GM23338 (cell line): ENCODE measurements at places on chromosomes 12 and 14. TPM values are rescaled to one million over a fixed set of nuclear protein-coding genes. Genes with fewer than 3 reads are reported as not detected.

HPD gene
- total RNA-seq = not detected in 2 replicates

RFLNA gene
- 16.2 and 20.4 TPM in 2 replicates for total RNA-seq

CCDC85C gene
- total RNA-seq = 24.9 and 26.8 TPM in 2 replicates

PHETA1 gene
- 12.9 and 15.4 TPM in 2 replicates for total RNA-seq

CPNE6 gene
- not detected in 2 replicates for total RNA-seq

RNASE1 gene
- total RNA-seq = 0.56 TPM in 1 of 2 replicates, not detected in the other

MYF5 gene
- not detected in 2 replicates for total RNA-seq

- H3K27ac ChIP-seq = no peak overlapping the region
- H3K4me3 ChIP-seq = no peak overlapping the region
- H3K36me3 ChIP-seq = no peaks in the 10 kb centered on the region
- no peak for DNase-seq
- no peaks in the 10 kb centered on the region for H3K27me3 ChIP-seq
Observed at GRCh38 chr12:125222876-125223275, 157.6 kb downstream of the AACS start.

GRCh38 chr12:19553175-19553574, 113.9 kb downstream of the AEBP2 start:
- H3K4me3 ChIP-seq = no peak overlapping the region
- H3K27ac ChIP-seq = no peak overlapping the region
- no peak for DNase-seq
- no peaks in the 10 kb centered on the region for H3K27me3 ChIP-seq
- no peaks in the 10 kb centered on the region for H3K36me3 ChIP-seq
- H3K4me1 ChIP-seq = no peaks in the 10 kb centered on the region

DNA sequence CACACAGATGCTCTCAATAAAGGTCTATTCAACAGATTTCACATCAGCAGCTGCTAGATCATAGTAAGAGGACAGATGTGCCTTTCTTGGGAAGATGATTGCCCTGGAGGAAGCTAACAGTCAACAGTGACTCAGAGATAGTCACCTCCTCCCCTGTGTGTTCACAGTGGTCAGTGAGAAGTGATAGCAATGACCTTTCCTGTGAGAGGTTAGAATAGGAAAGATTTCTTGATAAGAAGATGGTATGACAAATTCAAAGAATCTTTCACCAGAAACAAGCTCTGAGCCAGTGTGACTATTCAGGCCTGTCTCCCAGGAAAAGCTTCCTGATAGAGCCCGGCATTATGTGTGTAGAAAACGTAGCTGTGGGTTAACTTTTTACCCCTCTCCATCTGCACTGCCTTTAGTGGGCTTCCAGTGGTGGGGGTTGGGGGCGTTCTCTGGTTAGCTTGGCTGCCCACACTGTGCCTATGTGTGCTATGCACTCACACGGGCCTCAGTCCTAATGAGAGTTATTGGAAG, 66.4 kb upstream of the ARHGAP5 start:
- H3K4me1 ChIP-seq = 0 out of 2 replicates have a peak, but pooled peaks cover 7% of the 10 kb centered on the region
- no peak for DNase-seq
- H3K36me3 ChIP-seq = no peaks in the 10 kb centered on the region
- no peaks in the 10 kb centered on the region for H3K27me3 ChIP-seq
- H3K27ac ChIP-seq = no peak overlapping the region

DNA sequence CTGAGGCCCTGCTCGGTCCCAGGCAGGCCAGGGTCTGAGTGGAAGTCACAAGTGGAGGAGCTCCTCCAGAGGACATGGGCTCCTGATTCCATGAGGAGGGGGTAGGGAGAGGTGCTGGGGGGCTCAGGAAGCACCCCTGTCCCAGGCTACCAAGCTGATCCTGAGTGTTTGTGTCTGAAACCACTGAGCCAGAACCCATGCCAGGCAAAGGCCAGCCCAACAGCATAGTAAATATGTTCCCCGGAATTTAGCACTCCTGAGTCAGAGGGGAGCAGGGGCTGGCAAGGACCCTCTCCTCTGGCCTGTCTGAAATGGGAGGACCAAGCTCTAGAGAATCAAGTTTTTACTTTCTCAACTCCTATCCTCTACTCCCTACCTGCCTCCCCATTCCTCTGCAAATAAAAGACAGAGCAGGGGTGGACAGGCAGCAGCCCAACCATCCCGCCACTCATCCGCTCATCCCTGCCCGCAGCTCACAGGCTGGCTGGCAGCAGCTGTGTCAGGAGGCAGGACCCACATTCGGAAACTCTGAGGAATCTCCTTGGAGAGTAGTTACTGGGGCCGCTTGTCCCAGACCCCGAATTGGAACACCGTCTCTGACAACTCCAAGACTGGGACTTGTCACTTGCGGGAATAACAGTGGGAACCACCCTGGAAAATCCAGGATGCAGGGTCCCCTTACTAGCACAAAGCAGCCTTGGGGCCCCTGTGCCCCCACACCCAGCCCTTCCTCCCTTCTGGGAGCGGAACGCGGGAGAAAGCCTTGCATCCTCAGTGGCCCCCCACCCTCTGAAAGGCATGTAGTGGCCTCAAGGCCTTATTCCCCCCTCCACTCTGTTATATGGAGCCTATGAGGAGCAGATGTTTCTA, 102.5 kb downstream of the ZFP36L1 start:
- no peaks in the 10 kb centered on the region for H3K36me3 ChIP-seq
- no peak overlapping the region for H3K4me3 ChIP-seq
- DNase-seq = no peak
- H3K4me1 ChIP-seq = peaks cover 15% of the 10 kb centered on the region
- no peak overlapping the region for H3K27ac ChIP-seq
- no peaks in the 10 kb centered on the region for H3K27me3 ChIP-seq
